Astrocyte (in vitro differentiated cells and primary cell): ENCODE measurements at places on chromosomes 1 and 21. TPM values are rescaled to one million over a fixed set of nuclear protein-coding genes. Genes with fewer than 3 reads are reported as not detected.

DNA sequence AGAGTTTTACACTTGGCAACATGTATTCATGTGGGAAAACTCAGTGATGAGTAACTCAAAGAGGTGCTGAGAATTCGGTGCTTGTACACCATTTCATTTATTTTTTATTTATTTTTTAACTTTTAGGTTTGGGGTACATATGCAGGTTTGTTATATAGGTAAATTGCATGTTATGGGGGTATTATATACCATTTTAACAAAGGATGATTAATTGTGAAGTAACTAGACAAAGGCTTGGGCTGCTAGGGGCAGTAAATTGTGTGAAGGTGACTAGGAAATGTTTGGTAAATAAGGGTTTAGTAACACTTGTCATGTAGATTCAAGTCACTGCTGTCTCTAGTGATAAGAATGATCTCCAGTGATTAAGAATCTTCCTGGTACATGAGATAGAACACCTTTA is 139.0 kb downstream of the MAST2 start:
- H3K4me1 ChIP-seq: no peaks in the 10 kb centered on the region
- H3K4me3 ChIP-seq: no peak overlapping the region
- H3K27me3 ChIP-seq: no peaks in the 10 kb centered on the region
- no peak for DNase-seq

GRCh38 chr1:227891955-227892488 is 55.7 kb downstream of the WNT9A start:
- DNase-seq: no peak
- no peak overlapping the region for H3K27ac ChIP-seq
- H3K4me1 ChIP-seq: no peaks in the 10 kb centered on the region
- no peak overlapping the region for H3K4me3 ChIP-seq
- H3K27me3 ChIP-seq: no peaks in the 10 kb centered on the region

- H3K36me3 ChIP-seq: no peaks in the 10 kb centered on the region
- no peaks in the 10 kb centered on the region for H3K27me3 ChIP-seq
- peaks cover 29% of the 10 kb centered on the region for H3K4me1 ChIP-seq
- DNase-seq: peak; percentile 96
- no peak overlapping the region for H3K4me3 ChIP-seq
Measured at GRCh38 chr1:42966688-42967612, 8.3 kb upstream of the SLC2A1 start.

GRCh38 chr1:22341791-22342605 is 109.7 kb upstream of the ZBTB40 start:
- no peaks in the 10 kb centered on the region for H3K4me1 ChIP-seq
- DNase-seq: peak; percentile 29
- H3K27ac ChIP-seq: no peak overlapping the region
- H3K36me3 ChIP-seq: no peaks in the 10 kb centered on the region
- H3K4me3 ChIP-seq: no peak overlapping the region

- no peak overlapping the region for H3K27ac ChIP-seq
- peak; percentile 72 for DNase-seq
- H3K4me3 ChIP-seq: no peak overlapping the region
Measured at GRCh38 chr1:234398849-234399381, 25.7 kb downstream of the COA6 start.

DNA sequence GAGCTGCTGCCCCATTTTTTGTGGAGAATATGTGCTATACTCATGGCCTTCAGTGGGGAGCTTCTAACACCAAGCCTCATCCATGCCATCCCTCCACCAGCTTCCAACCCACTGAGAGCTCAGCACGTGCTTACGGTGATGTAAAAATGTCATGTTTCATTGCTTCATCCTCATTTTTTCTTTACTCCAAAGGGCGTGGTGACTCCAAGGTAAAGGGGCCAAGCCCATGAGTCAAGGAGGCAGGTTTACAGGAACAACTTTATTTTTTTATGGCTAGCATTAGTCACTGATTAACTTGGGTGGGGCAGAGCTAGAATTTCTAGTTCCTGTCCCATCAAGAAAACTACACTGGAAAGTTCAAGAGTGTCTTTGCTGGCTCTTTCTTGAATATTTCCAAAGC is at the start of gene C1orf226:
Gene C1orf226, plus strand, starts transcription at position 346 of the 400 bp plus-strand sequence. CDS start 174 bp downstream, outside the sequence.
- H3K4me1 ChIP-seq: no peaks in the 10 kb centered on the region
- H3K27me3 ChIP-seq: peaks cover 4% of the 10 kb centered on the region
- DNase-seq: no peak

DNA sequence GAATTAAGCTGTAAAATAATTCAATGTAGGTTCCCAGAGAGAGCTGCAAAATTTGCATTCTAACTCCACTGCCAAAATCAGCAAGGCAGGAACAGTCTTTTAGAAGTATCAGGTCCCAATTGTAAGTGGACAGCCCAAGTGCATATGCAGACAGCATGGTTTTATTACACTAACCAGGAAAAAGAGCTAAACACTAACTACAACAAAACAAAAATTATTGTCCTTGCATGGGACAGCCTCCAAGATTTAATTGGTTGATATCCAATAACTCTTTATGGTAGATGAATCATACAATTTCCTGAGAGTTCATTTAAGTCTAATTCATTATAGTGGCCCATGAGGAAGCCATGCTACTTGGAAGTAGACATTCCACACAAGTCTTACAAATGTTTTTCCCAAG is 154.3 kb upstream of the ZNF648 start:
- peaks cover 4% of the 10 kb centered on the region for H3K4me1 ChIP-seq
- no peak overlapping the region for H3K27ac ChIP-seq
- no peaks in the 10 kb centered on the region for H3K36me3 ChIP-seq

- DNase-seq: no peak
- no peaks in the 10 kb centered on the region for H3K36me3 ChIP-seq
- no peak overlapping the region for H3K4me3 ChIP-seq
Measured at GRCh38 chr1:236066828-236067386, 2.0 kb upstream of the NID1 start.

- H3K27me3 ChIP-seq: no peaks in the 10 kb centered on the region
- no peak for DNase-seq
- H3K27ac ChIP-seq: no peak overlapping the region
- H3K36me3 ChIP-seq: no peaks in the 10 kb centered on the region
- no peak overlapping the region for H3K4me3 ChIP-seq
Measured at GRCh38 chr1:180720753-180721152, 88.9 kb downstream of the XPR1 start.

GRCh38 chr1:11767922-11768704 is 6.1 kb downstream of the C1orf167 start:
- H3K27me3 ChIP-seq: peaks cover 8% of the 10 kb centered on the region
- no peaks in the 10 kb centered on the region for H3K36me3 ChIP-seq
- H3K4me1 ChIP-seq: no peaks in the 10 kb centered on the region
- H3K4me3 ChIP-seq: no peak overlapping the region
- no peak overlapping the region for H3K27ac ChIP-seq

- H3K4me3 ChIP-seq: peak overlapping the region; percentile 67
- no peaks in the 10 kb centered on the region for H3K36me3 ChIP-seq
- H3K4me1 ChIP-seq: peaks cover 8% of the 10 kb centered on the region
- DNase-seq: no peak
- H3K27me3 ChIP-seq: peaks cover 4% of the 10 kb centered on the region
Measured at GRCh38 chr1:91885213-91885715, 687 bp downstream of the TGFBR3 start.

DNA sequence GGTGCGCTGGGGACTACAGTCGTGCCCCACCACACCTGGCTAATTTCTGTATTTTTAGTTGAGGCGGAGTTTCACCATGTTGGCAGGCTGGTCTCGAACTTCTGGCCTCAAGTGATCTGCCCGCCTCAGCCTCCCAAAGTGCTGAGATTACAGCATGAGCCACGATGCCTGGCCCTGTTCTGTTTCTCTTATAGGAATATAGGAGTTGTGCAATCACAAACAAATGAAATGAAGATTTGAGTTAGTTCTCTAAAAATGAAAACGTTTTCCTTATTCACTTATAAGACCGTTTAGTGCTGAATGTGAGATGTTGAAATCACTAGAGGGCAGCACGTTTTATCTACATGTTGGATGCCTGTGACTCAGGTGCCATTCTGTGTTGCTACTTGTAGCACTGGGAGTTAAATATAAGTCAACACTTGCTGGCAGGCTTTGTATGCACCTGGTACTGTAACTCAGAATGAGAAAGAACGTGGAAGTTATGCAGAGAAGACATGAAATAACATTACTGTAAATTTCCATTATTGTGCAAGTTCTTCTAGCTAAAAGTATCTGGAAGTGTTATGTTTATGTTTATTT is 45.8 kb downstream of the MIGA1 start:
- H3K4me1 ChIP-seq: peaks cover 6% of the 10 kb centered on the region
- H3K4me3 ChIP-seq: no peak overlapping the region
- peak; percentile 75 for DNase-seq
- no peak overlapping the region for H3K27ac ChIP-seq

DNA sequence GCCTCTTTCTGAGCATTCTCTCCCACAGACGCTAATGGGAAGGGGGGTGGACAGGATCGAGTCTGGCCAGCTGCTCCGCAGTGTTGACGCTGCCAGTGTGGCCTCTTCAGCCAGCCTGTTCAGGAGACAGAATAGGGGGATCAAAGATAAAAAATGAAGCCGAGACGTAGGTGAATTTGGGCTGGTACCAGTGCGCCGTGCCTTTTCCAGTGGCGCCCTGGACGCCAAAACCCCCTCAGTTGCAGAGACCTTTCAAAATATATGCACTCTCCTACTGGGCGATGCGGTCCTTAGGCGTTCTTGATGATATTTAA is 1.1 kb downstream of the TTC3 start:
- peak overlapping the region; percentile 95 for H3K4me3 ChIP-seq
- no peak for DNase-seq
- H3K27me3 ChIP-seq: no peaks in the 10 kb centered on the region
- no peaks in the 10 kb centered on the region for H3K36me3 ChIP-seq
- H3K27ac ChIP-seq: peak overlapping the region; percentile 94

DNA sequence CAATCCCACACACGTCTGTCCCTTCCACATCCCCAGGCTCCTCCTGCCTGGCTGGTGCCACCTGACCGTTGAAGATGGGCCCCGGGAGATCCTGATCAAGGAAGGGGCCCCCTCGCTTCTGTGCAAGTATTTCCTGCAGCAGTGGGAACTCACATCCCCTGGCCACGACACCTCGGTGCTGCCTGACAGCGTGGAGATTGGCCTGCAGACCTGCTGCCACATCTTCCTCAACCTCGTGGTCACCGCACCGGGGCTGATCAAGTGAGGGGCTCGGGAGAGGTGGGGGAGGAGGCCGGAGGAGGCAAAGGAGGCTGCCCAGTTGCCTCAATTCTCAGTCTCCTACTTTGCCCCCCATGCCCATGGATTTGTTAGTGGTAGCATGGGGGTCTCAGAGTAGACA is 5.6 kb downstream of the NCDN start:
- no peak overlapping the region for H3K27ac ChIP-seq
- peaks cover 14% of the 10 kb centered on the region for H3K4me1 ChIP-seq
- peaks cover 8% of the 10 kb centered on the region for H3K36me3 ChIP-seq
- H3K4me3 ChIP-seq: no peak overlapping the region
- H3K27me3 ChIP-seq: no peaks in the 10 kb centered on the region

The UQCRHL gene
- 1.3 and 1.7 TPM in 2 replicates for total RNA-seq

The AMPD1 gene
- not detected in 2 replicates for total RNA-seq

The C2CD2 gene
- 6.7 and 8.3 TPM in 2 replicates for total RNA-seq

The HNRNPCL4 gene
- total RNA-seq: not detected in 2 replicates

The AADACL3 gene
- 0.05 TPM in 1 of 2 replicates, not detected in the other for total RNA-seq

The PCP4L1 gene
- total RNA-seq: 0.26 TPM in 1 of 2 replicates, not detected in the other

The FAAH gene
- total RNA-seq: 1.2 and 1.9 TPM in 2 replicates

The ST6GALNAC5 gene
- total RNA-seq: 0.19 and 1.3 TPM in 2 replicates

The USH2A gene
- 0.02 TPM in 2 replicates for total RNA-seq

The GPR25 gene
- total RNA-seq: not detected in 2 replicates

The PRAMEF12 gene
- total RNA-seq: 0.16 TPM in 1 of 2 replicates, not detected in the other

The SH2D5 gene
- 4.0 and 5.9 TPM in 2 replicates for total RNA-seq

The GRIK3 gene
- total RNA-seq: 0.12 and 0.16 TPM in 2 replicates

The PLA2G5 gene
- total RNA-seq: not detected in 2 replicates
